ENCODE measurements at places on chromosomes 2 and 18.

GRCh38 chr2:98296440-98296839 is 49.8 kb upstream of the CNGA3 start:
- DNase-seq, result no peak

GRCh38 chr2:50649626-50650402 is 382.1 kb downstream of the NRXN1 start:
- DNase-seq, result peak; percentile 24

DNA sequence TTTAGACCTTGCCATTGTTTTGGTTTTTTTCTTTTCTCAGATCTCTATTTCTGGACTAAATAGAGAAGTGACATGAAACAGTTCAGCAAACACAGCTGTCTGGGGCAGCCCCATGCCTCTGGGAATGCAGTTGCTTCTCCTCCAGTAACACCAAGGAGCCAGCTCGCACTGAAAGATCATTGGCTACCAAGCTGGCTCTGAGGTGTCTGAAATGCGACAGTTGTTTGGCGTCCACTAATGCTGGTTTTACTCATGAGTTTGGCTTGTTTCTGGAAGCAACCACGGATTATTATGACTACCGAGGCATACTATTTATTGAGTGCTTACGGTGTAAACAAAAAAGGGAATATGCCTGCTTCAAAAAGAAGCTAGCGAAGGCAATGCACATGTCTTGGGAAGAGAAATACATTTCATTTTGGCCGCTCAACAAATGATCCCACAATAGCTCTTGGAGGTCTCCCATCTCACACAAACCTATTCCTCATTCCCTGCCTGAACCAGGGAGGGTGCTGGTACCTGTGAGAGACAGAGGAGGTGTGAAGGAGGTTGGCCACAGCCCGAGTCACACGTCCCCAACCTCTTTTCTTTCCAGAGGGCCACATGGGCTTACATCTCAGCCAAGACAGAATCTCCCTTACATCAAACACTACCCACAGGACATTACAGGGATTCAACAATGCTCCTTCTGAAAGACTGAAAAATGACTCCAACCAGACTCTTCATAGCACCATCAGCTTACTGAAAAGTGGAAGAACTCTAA is 37.5 kb upstream of the NEB start:
- DNase-seq, result peak; percentile 13

GRCh38 chr2:230772156-230772555 is 59.5 kb downstream of the CAB39 start:
- no peak for DNase-seq

DNA sequence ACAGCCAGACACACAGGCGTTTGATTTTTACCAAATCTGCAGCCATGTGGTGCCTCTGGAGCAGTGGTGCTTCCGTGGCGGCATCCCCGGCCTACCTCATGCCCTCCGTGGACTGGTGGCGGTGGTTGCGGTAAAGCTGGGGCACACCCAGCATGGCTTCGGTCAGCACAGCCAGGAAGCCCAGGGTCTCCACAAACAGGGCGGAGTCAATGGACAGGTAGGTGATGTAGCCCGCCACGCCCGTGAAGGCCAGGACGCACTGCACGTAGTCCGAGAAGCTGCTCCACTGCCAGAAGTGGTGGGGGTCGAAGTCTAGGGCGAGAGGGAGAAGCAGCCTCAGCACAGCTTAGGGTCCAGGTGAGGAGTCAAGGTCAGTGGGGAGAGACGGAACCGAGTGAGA is 32.4 kb downstream of the SLC66A2 start:
- DNase-seq, result no peak

DNA sequence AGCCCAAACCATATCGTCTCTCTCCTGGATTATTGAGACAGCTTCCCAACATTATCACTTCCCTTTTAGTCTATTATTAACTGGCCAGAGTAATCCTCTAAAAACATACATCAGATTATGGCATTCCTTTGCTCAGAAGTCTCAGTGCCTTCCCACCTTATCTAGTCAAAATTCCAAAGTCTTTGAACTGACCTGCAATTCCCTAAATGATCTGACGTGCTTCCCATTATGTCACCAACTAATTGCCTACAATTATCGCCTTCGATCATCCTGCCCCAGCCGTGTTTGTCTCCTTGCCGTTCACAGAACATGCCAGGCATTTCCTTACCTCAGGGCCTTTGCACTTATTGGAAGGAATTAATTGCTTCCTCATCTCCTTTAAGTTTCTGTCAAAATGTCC is 332.4 kb downstream of the IRS1 start:
- no peak for DNase-seq

DNA sequence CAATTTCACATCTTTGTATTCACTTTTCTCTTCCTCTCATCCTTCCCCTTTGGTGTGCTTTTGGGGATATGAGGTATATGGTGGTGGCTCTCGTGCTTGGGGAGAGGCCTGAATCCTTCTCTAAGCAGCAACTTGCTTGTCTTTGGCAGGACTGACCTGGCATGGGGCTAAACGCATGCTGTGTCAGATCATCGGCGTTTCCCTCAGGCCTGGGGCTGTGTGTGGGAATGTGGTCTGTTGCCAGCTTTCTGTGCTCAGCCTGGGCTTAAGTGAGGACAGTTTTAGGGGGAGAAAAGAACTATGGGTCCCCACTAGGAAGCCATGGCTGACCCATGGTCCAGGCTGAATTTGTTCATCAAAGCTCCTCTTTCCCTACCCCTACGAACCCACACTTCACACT is 60.7 kb downstream of the TET3 start:
- peak; percentile 19 for DNase-seq

GRCh38 chr2:216418981-216419380 is 6.7 kb downstream of the SMARCAL1 start:
- no peak for DNase-seq

DNA sequence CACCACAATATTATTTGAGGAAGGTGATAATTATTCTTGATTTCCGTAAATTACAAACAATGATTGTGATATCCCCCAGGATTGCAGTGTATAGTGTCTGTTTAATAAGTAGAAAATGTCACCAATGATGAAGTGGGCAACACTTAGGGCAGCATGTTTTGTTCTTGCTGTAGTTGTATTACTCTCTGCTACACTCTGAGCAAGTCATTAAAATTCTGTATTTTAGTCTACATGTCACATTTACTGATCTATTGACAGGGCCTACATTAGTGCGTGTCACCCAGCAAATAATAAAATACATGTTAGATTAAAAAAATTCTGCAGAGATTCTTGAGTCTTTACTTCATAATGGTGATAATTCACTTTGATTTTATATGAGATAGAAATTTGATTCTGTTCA is 247.6 kb downstream of the TMX3 start:
- no peak for DNase-seq

DNA sequence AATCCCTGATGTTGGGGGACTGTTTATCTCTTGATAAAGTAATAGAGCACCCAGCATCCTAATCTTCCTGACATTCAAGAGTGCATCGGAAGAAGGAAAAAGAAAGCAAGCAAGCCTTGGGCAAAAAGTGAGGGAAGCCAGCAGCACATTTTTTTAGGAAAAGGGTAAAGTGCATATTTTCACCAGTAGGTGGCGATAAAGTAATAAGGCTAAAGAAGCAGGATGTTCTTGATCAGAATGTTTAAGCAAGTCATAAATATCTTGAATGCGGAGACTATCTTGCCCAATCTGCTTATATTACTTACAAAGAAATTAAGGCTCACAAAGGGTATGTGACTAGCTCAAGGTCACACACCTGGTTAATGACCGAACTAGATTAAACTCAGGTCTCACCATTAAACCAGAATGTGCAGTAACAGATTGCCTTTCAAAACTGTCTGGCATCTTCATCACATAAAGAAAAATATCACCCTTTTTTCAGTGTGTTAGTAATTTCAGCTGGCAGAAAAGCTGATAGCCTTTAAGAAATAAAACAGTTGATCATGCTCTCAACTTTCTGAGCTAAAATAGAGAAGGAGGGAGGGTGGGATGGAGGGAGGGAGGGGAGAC is 83.8 kb downstream of the VIT start:
- DNase-seq, result peak; percentile 59

GRCh38 chr18:50044402-50044801 is 150.5 kb downstream of the MYO5B start:
- DNase-seq, result no peak

- DNase-seq, result no peak
These were observed 7.1 kb downstream of the PCBP1 start for GRCh38 chr2:70094171-70094977.

- peak; percentile 0 for DNase-seq
These were observed 565.6 kb downstream of the TMEM182 start for GRCh38 chr2:103327386-103327785.

- DNase-seq, result no peak
These were observed 809.8 kb downstream of the RNF144A start for GRCh38 chr2:7726989-7727388.

DNA sequence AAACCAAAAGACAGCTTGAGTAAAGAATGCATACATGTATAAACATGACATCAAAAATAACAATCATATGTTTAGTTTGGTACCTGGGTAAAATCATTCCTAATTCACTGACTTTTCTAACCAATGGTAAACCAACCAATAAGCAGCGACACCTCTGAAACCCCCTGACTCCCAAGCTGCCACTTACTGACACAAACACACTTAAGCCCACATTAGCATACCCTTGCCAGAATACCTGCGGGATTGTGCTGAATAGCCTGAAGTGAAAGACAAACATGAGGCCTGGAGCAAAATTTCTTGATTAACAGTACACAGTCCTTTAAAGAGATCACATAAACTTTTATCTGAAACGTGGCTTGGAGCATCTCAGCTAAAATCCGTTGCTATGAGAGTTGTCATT is 902.9 kb downstream of the TMEM182 start:
- DNase-seq, result no peak

DNA sequence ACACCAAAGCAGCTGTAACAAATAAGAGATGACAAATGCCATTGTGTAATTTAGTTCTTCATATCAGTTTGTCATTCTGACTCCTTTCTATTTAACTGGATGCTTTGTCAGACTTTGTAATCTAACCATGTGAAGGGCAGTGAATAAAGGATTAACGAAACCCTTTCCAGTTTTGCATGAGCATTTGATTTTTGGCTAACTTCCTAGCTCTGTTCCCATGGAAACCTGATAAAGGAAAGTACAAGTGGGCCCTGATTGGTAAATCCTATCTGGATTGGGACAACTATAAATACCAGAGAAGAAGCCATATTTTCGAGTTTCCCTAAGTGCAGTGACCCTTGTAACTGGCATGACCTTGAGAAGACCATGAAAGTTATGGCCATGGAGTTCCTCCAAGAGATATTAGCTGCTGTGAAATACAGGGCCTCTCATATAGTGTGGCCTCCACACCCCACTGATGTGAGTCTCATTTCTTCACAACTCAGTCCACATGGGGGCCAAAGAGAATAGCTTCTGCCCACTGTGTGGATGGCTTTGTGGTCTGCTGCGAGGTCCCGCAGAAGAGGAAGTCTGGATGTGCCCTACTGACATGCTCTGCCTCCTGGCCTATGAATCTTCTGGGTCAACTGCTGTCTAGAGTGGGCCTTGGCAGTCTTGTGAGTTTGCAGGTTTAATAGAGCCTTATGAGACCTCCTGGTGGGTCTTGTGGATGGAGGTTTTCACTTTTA is 38.2 kb upstream of the CYP1B1 start:
- DNase-seq, result no peak

GRCh38 chr2:112749755-112750559 is 14.5 kb downstream of the CKAP2L start:
- peak; percentile 71 for DNase-seq

DNA sequence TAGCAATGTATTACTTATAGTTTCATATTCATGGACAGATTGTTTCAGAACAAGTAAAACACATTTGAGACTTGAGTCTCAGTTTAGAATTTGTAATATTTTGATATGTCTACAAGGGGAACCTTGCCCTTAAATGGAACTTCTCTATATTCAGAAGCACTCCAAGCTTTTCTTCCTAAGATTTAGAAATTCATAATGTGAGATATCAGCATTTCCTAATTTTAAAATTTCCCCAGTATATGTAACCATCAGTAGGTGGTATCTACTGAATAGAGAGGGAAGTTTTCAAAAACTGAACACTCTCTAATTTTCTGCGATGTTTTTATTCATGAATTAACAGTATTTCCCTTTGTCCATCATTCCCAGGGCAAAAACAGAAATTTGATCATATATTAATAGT is 7.6 kb downstream of the ANKRD62 start:
- no peak for DNase-seq

- DNase-seq, result no peak
These were observed 3.6 kb upstream of the KCNJ3 start for GRCh38 chr2:154694881-154695280.

DNA sequence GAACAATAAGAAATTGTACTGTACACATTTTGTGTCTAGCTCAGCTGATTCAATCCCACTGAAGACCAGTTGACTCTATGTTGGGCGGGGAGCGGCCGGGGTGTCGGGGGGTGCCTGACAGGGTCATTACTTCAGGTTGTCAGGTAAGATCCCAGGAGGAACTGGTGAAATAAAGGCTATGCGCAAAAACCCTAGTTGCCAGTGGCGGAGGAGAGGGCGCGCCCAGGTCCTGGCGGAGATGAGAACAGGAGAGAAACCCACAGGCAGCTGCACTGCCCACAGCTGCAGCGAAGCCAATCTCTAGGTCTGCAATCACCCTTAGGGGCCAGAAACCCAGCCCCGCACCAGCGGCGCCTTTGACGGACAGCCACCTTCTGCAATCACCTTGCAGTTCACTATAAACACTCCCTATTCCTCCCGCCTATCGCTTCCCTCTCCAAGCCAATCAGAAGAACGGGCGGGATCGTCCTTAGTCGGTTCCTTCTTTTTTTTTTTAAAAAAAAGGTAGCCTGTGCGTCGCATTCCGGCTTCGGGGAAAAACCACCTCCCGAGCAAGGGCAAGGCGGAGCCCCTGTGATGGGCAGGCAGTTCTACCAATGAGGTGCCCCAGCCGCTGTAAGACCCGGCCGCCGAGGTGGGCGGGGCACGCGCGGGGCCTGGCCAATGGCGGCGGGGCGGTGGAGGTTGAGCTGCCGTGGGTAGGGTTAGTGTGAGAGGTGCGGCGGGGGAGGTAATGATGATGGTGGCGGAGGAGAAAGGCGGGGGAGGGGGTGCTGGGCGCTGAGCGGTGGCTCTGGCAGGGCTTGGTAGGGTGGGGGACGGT is at the start of gene EHBP1:
Gene EHBP1, plus strand, starts transcription at position 707 of the 823 bp plus-strand sequence. CDS start 1,479 bp downstream, outside the sequence.
- DNase-seq, result peak; percentile 100

GRCh38 chr2:69260666-69261065 is 126.4 kb downstream of the GFPT1 start:
- peak; percentile 21 for DNase-seq

- DNase-seq, result peak; percentile 2
These were observed 182.6 kb downstream of the FSIP2 start for GRCh38 chr2:185921048-185921756.

GRCh38 chr2:198767694-198768093 is 690.0 kb downstream of the SATB2 start:
- DNase-seq, result no peak

Measured in fibroblast of skin of back (primary cell).